ENCODE measurements at places on chromosomes 6 and 20.

- DNase-seq, result no peak
Observed at GRCh38 chr6:105102186-105102585, 77.6 kb downstream of the POPDC3 start.

DNA sequence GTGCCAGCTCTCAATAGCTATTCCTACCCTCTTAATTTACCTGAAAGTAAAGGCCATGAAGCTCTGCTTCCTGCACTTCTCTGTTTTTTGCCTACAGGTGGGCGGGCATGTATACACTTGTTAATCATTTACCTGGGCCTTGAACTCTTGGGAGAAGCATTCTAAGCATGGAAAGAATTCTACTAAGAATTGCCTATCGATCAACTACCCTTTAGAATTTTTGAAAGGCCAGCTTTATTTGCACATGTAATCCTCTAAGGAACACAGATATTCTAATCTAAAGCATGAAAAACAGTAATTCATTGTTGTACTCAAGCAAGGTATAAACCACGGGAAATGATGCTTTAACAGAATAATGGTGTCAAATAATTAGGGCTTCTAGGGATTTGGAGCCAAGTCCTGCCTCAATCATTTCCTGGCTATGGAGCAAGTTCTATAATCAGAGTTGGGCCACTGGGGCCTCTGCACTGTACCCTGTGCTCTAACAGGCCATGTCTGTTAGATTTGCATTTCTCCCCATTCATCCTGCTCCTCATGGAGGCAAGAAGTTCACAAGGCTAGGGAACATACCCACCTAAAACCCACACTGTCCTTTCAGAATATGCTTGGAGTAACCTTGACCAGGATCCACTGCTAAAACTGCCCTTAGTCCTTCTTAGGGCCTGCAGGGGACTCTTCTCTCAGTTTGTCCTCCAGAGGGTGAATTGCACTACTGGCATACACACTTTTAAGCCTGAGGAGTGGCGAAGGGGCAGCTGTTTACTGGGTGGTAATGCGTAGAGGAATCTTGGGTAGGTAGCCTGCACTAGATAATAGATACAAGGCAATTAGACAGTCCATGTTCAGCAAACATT, 276.4 kb upstream of the JAG1 start:
- no peak for DNase-seq

GRCh38 chr6:128754658-128755256, 128.2 kb upstream of the LAMA2 start:
- DNase-seq, result no peak

DNA sequence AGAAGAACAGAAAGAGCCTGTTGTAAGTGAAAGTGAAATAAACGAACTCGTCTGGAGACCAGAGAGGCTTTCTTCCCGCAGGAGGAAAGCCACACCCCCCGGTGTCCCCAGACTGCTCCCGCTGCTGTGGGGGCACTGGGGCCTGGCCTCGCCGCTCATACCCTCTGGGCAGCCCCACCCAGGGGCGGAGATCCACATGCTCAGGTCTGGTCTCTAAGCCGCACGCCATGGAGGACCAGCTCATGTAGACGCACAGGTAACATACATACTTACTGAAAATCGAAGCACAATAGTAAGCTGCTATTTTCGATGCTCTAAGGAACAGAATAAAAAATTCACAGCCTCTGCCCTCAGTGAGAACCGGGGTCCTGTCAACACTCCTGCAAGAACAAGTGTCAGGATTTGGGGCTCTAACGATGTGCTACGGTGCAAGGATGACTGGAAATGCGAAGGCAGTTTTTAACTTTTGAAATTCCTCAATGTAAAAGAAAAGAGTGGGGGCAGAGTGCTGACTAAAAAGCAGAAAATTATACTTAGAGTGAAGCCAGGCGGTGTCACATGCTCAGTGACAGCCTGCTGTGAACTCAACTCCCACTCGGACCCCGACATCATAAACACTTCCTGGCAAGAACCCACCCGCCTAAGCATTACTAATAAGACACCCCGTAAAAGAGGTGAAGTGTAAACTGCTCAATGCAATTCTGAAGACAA, 110.5 kb downstream of the IRF4 start:
- DNase-seq, result peak; percentile 57

DNA sequence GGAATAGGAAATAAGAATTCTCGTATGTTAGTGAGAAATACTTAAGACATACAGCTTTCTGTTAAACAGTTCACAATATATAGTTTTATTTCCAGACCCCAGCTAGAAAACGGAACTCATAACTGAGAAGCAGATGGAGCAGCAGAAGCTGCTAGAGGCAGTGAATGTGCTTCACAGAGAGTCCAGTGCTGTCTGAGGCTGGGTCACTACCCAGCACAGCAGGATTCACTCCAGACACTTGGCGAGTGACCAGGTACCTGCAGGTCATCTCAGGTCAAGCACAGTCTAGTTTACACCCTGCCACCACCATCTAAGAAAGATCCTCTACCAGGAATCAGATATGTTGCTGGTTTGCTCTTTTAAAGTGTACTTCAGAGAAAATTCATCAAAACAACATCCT, 243.1 kb upstream of the RAB32 start:
- no peak for DNase-seq

- no peak for DNase-seq
Observed at GRCh38 chr6:131161987-131162386, 26.7 kb downstream of the AKAP7 start.

DNA sequence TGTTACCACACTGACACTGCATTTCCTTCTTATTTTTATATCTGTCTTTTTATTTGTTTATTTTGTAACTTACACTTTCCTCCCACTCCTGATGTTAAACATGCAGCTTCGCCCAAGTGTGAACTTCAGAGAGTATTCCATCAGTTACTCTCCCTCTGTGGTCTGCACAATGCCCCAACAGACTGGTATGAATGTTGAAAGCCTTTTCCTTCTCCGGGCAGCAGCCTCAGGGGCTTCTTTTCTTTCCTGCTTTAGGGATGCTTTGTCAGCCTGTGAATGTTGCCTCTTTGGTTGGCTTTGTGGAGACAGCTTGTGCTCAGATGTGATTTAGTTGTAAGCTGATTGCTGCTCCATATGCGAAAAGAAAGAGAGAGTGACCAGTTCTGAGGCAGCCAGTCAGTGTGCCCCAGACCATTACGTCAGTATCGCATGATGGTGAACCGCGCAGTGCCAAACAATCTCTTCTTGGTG, 44.0 kb downstream of the SMPDL3A start:
- DNase-seq, result no peak

GRCh38 chr20:7147220-7147601, 379.7 kb downstream of the BMP2 start:
- DNase-seq, result no peak

- DNase-seq, result no peak
Observed at GRCh38 chr6:143053856-143054255, 6.8 kb upstream of the AIG1 start.

GRCh38 chr6:14132244-14132920, 14.8 kb downstream of the CD83 start:
- no peak for DNase-seq

DNA sequence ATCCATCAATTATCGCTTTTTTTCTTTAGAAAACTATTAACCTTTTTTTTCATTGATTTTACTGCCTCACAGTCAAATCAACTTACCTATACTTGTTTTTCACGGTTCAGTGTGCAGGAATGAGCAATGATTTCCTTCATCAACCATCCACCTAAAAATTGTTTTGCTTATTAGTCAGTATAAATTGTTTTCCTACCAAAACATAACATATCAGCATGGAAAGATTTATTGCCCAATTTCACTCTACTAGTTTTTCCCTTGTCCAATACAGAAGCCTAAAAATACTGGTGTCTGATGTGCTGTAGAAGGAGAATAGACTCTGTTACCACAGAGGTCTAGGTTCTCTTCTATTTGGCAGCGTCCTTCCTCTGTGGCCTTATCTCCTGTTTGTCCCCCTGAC, 558.2 kb upstream of the CITED2 start:
- no peak for DNase-seq

DNA sequence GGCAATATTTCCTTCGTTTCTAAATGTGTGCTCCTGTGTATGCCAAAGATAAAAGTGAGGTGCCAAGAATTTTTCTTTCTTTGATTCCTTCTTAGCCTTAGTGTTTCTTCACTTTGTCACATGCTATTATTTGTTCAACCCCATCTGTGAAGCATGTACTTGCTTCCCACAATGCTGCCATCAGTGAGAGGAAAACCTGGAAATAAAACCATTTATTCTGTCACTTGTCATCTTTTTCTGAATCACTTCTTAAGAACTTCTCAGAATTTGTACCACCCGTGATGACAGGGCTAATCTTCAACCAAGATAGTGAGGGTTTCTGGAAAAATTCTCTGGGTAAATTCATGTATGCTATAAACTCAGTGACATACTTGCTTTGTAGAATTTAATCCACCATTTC, 450.1 kb downstream of the COL12A1 start:
- no peak for DNase-seq

GRCh38 chr20:46351357-46352058, 43.2 kb upstream of the CDH22 start:
- no peak for DNase-seq

DNA sequence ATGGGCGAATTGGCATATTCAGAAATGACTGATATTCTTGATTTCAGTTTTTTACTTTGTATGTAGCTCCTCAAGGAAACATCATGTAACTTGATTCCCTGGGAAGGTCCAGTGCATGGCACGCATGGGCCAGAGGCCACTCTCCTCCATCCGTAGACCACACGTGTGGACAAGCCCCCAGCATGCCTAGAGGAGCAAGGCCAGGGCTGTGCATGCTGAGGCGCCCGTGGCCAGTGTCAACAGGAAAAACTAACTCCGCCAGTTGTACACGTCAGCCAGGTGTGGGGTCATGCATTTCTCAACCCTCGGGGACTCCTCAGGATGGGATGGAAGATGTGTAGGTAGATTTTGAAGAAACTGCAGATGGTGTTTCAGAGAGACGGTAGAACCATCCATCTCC, 37.8 kb upstream of the CD93 start:
- no peak for DNase-seq

DNA sequence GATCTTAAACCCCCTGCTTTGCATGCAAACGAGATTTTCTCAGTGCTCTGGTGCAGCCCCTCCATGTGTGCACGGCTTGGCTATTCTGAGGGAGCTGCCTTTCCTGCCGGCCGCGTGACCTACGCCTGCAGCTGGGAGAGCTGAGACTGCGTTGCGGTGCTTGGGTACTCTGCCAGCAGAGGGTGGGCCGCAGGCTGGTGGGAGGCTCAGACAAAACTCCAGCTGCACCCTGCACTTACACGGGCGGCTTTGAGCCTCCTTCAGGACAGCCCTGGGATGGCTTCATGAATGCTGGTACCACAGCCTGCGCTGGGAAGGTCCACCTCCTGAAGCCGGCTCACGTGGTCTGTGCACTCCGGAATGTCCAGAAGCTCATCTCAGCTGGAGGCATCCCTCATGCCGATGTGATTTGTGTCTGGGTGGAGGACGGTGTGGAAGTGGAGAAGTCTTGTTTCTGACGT, 223.7 kb downstream of the DLL1 start:
- peak; percentile 9 for DNase-seq

GRCh38 chr20:50642288-50642803, 49.0 kb downstream of the RIPOR3 start:
- no peak for DNase-seq

DNA sequence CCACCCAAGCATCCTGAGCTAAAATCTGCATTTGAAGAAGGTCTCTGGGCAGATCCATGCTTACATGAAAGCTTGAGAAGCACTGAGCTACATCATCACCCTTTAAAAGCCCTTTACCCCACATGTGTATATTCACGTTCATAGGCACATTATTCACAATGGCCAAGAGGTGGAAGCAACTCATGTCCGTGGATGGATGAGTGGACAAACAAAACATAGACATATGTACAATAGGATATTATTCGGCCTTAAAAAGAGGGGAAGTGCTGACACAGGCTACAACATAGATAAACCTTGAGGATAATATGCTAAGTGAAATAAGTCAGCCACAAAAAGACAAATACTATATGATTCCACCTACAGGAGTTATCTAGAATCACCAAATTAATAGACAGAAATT, 17.6 kb downstream of the ADGRF5 start:
- DNase-seq, result no peak
